IPS DF 6.9 (cell line): ENCODE measurements at places on chromosomes 12 and 14.

- no peak for DNase-seq
Observed at GRCh38 chr12:118336123-118336522, 36.6 kb downstream of the TAOK3 start.

GRCh38 chr12:61823102-61823501 lies 437.1 kb upstream of the USP15 start:
- DNase-seq = no peak

DNA sequence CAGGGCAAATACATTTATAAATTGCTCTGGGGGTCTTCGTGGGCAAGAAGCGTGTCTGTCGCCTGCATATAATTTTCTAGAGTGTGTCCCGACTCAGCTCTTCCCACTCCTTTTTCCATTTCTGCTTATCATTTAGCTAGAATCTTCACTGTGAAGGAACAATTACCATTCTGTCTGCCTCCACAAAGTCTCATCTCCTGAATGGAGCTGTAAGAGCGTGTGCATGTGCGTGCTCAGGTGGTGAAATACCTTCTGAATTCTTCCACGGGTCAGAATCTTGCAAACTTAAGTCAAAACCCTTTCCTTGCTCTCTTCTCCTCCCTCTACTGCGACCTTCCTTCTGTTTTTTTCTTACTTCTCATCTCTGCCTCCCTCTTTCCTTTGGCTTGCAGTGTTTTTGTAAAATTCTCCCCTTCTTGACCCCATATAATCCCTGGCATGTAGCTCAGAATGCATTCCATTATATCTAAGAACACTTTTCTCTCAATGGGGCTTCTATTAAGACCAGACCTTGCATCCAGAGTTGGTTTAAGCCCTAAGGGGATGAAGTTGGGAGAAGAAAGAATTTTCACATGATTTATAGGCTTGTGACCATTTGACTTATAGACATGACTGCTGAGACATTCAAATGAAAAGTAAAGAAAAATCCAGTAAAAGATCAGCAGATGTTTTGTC lies 25.0 kb upstream of the GSG1 start:
- DNase-seq = no peak

- no peak for DNase-seq
Observed at GRCh38 chr12:21644516-21644915, 13.1 kb downstream of the LDHB start.

GRCh38 chr12:53560351-53560750 lies 53.1 kb upstream of the NPFF start:
- no peak for DNase-seq

- no peak for DNase-seq
Observed at GRCh38 chr12:103269946-103270345, 225.8 kb downstream of the C12orf42 start.

- DNase-seq = peak; percentile 1
Observed at GRCh38 chr12:87266305-87266704, 762.9 kb downstream of the C12orf50 start.

GRCh38 chr14:85338895-85339294 lies 191.0 kb upstream of the FLRT2 start:
- no peak for DNase-seq

DNA sequence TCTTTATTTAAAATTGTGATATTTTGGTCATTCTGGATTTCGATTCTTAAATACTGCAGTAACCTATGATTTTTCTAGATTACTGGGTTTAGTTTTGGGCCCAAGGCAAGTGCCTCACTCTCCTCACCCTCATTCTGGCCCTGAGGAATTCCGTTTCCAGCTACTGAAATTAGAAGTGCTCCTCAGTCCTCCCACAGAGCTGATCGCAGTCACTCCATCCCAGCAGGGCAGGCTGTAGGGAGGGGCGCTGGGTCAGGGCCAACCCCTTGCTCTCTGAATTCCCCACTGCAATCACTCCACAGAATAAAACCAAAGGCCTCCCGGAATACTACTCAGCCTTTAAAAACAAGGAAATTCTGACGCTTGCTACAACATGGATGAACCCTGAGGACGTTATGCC lies 66.5 kb upstream of the DIO3 start:
- no peak for DNase-seq

DNA sequence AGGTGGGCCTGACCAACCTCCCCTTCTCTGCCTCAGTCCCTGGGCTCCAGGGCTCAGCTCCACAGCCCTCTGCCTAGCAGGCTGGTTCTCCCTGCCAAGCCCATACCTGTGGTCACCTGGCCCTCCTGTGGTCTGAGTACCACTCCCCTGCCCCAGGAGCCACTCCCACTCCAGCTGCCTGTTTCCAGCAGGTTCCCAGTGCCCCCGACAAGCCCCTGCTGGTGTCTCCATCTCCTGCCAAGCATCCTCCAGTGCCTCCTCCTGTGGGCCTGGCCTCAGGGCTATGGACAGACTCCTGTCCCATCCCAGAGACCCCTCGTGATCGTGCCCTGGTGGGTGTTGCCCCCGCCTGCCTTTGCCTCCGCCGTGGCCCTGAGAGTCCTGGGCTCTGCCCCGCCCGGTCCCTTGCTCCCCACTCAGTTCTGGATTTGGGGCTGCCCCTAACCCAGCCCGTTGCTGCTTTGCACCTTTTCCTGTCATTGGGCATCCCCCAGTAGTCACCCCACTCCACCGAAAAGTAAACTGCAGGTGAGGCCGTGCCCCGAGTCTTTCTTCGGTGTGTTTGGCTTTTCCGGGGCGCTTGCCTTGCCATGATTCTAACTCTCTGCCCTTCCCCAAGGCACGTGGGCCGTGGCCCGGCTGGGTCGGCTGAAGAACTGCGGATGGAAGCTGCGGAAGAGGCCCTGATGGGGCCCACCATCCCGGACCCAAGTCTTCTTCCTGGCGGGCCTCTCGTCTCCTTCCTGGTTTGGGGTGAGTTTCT lies 9.8 kb downstream of the MEG3 start:
- no peak for DNase-seq
